M059J (cell line): ENCODE measurements at places on chromosomes 5 and 9.

DNA sequence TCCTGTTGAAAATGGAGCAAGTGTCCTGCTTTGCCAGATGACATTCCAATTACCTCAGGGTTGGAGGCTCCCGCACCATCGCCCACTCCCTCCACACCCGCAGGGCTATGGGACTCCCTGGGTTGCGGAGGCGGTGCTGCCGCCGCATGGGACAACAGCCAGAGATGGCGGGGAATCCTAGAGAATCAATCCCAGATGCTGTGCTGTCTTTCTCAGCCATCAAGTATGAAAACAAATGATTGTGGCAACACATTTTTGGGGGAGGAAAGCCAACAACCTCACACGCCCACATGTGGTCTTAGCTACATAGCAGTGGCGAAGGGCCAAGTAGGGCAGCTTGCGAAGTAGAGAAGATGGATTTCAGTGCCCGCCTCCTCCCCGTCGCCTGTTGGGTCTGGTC is 46.7 kb downstream of the IL31RA start:
- DNase-seq: peak; percentile 66

DNA sequence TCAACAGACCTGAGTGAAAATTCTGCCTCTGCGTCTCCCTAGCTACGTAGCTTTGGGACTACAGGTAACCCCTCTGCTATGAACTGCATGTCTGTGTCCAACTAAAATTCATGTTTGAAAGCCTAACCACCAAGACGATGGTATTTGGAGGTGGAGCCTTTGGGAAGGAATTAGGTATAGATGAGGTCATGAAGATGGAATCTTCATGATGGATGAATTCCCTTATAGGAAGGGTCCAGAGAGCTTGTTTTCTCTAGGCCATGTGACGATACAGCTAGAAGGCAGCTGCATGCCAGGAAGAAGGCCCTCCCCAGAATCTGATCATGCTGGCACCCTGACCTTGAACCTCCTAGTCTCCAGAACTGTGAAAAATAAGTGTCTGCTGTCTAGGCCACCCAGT is 296.4 kb downstream of the SLIT3 start:
- no peak for DNase-seq

- no peak for DNase-seq
Measured at GRCh38 chr9:137304383-137305059, 2.5 kb upstream of the NRARP start.

- DNase-seq: no peak
Measured at GRCh38 chr5:176169393-176170063, 68.7 kb upstream of the SIMC1 start.

GRCh38 chr9:89446961-89447310 is 51.0 kb downstream of the SEMA4D start:
- DNase-seq: no peak

GRCh38 chr5:55645304-55645703 is 66.8 kb downstream of the SLC38A9 start:
- DNase-seq: peak; percentile 76

DNA sequence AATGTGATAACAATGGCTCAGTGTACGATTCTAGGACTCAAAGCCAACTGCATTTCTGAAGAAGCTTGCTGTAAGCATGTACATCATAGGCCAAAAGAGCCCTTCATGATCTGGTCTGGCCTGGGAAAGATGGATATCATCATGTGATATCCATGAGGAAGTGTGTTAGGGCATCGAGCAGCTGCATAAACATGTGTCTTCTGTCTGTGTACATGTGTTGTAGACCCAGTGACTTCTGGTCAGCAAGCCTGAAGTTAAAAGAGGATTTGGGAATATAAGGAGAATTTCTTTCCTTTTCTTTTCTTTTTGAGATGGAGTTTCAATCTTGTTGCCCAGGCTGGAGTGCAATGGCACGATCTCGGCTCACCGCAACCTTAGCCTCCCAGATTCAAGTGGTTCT is 15.5 kb upstream of the NAA35 start:
- no peak for DNase-seq

GRCh38 chr9:134624621-134625181 is 16.9 kb upstream of the COL5A1 start:
- DNase-seq: peak; percentile 95

DNA sequence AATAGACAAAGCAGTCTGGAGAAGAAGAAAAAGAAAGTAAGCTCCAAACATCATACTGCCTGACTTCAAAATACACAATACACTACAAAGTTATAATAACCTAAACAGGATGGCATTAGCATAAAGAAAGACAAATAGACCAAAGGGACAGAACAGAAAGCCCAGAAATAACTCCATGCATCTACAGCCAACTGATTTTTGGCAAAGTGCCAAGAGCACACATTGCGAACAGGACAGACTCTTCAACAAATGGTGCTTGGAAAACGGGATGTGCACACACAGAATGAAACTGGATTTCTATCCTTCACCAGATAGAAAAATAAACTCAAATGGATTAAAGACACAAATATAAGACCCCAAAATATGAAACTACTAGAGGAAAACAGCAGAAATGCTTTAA is 66.6 kb upstream of the SPATA31E1 start:
- DNase-seq: no peak

DNA sequence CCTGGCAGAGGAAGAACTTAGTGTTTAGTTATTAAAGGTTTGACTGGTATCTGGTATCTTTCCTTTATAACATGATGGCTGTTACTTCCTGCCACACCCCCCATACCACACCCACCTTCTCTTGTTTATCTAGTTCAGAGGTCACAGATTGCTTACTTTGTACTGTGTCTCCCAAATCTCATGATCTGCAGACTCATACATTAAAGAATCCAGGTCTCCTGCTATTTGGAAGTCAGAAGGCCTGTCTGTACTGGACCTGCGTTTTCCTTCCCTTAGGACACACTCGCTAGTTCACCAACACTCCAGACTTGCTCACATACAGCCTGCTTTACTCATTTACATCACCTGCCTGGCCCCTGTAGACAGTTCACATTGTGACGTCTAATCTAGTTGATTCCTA is 39.3 kb downstream of the NUDT12 start:
- peak; percentile 18 for DNase-seq

DNA sequence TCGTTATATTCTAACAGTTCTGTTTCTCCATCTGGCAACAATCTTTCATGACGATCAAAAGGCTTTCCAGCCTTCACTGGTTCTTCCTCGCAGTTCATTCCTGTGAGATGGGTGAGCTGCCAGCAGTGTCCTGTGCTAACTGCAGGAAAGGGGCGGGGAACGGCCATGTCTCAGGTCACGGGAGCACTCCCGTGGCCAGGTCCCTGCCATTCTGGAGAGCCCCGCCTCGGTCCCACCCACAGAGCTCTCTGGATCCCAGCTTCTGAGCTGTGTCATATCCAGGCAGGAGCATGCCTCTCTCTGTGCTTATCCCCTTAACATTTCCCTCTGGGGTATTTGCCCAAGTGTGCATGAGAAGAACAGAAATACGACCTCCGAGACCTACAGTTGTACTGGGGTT is 297.8 kb upstream of the IRX2 start:
- no peak for DNase-seq

DNA sequence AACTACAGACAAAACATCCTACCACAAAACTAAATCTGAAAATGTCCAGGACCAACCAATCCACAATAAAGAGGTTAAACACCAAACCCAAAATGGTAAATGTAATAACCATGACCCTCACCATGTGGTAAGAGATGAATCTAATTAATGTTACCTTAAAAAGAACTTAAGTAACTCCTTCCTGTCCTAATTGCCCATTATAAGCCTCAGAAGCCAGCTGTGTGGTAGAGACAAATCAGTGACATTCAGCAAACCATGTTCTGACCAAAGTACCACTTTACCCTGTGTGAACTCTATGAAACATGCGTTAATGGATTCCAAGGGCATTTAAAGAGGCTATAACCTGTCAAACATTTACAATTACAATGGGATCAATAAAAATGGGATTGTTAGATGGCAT is 25.0 kb downstream of the LPAR1 start:
- no peak for DNase-seq

GRCh38 chr9:125523681-125524080 is 183.3 kb downstream of the MAPKAP1 start:
- no peak for DNase-seq

DNA sequence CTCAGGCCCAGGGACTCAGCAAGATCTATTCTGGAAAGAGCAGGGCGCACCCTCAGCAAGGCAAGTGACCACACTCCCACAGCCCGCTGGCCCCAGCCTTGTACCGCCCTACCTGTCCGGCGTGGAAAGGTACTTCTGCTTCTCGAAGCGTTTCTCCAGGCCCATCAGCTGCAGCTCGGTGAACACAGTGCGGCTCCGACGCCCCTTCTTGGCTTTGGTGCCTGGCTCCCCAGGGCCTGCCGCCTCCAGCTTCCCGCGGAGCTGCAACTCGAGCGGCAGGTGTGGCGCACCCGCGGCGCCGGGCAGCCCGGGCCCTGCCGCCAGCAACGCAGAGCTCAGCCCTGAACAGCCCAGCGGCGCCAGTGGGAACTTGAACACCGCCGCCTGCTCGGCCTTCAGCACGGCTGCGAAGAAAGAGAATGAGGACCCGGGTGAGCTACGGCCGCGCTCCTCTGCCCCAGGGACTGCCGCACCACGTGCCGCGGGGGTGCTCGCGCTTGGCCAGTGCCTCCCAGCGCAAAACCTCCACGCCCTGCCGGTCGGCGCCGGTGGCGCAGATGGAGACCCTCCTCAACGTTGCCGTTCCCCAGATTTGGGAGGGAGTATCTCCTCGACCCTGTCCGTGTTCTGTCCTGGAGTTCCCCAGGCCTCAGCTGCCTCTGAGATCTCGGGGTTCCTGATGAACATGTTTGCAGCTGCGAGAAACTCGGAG is 2.2 kb downstream of the BARX1 start:
- no peak for DNase-seq

- DNase-seq: peak; percentile 98
Measured at GRCh38 chr5:167814828-167815227, 476.6 kb upstream of the WWC1 start.

DNA sequence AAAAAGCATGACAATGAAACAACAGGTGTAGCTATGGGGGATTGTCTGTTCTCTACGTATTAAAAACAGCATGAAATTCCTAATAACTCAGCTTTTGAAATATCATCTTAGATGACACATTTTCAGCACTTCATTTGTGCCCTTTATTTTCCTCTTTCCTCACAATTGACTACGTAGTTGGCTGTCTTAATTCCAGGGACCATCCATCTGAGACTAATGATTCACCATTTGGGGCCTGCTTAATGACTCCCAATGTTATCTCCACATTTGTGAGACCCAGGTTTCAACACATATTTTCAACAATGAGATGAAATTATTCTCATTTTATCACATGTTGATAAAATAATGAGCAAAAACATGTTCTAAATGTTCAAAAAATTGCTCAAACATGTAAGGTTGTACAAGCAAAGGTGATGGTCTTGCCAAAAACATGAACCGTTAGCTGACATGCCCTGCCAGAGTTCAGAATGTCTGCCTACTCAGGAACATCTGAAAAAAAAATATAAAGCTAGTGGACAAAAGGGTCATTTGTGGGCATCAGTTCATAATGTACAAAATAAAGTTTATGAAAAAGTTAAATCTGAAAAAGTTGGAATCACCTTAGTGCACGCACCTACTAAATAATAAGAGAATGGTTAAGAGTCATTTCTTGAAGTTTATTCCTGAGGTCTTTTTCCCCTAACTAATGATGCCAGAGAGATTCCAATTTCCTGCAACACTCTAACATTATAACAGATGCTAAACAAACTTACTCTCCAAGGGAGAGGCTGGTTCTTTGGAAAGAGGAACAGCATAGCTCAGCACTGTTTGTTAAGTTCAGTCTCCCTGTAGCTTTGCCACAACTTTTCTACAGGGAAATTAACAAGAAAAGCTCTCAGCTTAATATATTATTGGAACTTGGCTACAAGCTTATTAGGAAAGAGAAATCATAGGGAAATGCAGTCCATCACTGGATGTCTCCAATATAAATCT is 275.5 kb downstream of the SPOCK1 start:
- no peak for DNase-seq

GRCh38 chr9:15293804-15294316 is 13.2 kb downstream of the TTC39B start:
- DNase-seq: no peak

DNA sequence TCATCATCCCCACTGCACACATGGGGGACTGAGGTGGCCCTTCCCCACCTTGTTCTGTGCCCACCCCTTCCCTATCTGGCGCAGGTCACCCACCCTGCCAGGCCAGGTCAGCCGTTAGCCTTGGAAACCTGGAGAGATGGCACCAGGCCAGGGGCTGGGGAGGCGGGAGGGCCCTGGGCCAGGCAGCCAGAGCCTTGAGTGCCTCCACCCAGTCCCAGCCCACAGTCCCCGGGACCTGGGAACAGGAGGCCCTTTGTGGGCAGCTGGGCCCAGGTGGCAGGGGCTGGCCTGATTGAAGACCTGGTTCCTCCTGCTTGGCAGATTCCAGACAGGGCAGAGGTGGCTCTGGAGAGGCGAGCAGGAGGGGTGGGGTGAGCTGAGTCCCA is 70.6 kb downstream of the LRSAM1 start:
- DNase-seq: peak; percentile 79

DNA sequence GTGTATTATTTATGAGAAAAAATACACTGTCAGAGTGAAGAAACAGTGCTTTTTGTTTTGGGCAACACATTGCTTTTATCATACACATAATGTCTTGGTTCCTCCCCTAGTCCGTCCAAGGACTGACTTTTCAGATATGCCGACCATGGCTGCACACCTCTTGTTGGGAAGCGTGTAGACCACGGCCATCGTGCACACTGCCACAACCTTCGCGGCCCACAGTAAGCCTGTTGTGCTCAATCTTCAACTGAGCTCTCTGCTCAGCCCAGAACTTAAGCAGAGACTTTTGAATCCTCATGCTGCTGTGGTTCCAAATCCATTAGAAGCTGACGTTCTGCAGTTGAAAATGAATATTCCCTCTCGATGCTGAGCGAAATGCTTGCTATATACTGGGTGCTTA is 157.6 kb upstream of the IRX2 start:
- no peak for DNase-seq

DNA sequence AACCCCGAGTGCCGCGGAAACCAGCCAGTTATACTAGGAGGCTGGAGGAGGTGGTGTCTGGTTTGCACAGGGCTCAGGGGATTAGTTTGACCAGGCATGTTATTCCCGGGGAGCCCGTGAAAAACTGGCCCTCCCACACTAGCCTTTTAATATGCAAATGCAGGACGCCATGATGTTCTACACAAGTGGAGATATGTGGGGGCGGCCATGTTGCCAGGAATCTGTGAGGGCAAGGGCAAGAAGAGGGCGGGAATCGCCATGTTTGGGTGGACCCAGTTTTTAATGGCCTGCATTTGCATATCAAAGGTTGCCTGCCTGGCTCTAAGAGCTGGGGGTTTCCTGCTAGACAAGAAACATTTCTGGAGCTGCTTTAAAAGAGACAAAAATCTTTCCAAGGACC is 940.7 kb downstream of the CDH18 start:
- DNase-seq: no peak

GRCh38 chr5:65062469-65063083 is 293.8 kb downstream of the CWC27 start:
- DNase-seq: peak; percentile 71

GRCh38 chr5:163190283-163190682 is 247.1 kb upstream of the CCNG1 start:
- DNase-seq: no peak

- no peak for DNase-seq
Measured at GRCh38 chr9:130092910-130093309, 39.2 kb downstream of the GPR107 start.
